ENCODE measurements at places on chromosomes 2 and 18.

DNA sequence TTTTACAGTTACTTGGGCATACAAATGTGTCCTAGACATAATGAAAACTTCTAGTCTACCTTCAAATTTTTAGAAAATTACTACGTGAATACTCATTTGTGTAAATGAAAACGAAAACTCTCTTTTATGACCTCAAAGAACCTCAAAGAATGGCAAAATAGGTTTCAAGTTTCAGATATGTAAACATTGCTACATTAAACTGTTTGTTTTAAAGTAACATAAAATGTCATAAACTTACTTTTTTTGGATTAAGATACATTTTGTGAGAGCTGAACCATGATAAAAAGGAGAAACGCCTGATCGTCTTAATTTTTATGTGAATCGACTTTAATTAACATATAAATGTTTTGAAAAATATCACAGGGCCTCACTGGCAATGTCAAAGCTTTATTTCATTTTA is 91.4 kb downstream of the PPP1R1C start:
- no peak for DNase-seq

DNA sequence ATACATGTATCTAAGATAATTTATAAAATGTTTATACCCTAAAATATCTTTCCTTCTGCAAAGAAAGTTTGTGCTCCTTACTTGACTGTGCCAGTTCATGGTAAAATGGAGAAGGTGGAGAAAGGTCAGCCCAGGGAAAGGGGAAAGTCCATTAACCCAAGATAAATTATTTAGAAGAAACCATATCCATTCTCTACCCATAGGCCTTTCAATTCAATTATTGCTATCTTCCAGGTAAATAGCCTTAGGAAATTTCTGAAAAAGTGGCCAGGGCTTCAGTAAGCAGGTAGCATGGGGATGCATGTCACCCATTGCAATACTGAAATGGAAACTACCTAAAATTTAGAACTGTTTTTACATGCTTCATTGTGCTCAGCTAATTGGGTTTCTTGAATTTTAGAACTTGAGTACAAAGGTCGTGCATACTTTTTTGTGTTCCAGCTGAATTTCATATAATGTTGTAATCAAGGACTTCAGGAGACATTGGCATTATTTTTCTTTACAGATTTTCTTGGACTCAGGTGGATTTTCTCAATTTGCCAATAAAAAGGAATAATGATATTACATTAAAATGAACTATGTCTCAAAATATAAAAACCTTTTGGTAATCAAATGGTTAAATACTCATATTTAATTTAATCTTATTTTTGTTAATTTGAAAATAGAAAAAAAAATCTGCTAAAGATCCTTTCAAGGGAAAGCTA is 124.9 kb downstream of the CSRNP3 start:
- DNase-seq: no peak

DNA sequence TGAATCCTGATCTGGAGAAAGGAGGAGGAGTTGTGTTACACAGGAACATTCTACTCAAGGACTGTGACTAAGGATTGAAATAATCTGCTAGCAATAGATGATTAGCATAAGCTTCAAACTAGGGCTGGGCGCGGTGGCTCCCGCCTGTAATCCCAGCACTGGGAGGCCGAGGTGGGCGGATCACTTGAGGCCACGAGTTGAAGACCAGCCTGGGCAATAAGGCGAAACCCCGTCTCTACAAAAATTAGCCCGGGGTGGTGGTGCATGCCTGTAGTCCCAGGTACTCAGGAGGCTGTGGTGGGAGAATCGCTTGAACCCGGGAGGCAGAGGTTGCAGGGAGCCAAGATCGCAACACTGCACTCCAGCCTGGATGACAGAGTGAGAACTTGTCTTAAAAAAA is 1.5 kb downstream of the TRMT61B start:
- DNase-seq: no peak

DNA sequence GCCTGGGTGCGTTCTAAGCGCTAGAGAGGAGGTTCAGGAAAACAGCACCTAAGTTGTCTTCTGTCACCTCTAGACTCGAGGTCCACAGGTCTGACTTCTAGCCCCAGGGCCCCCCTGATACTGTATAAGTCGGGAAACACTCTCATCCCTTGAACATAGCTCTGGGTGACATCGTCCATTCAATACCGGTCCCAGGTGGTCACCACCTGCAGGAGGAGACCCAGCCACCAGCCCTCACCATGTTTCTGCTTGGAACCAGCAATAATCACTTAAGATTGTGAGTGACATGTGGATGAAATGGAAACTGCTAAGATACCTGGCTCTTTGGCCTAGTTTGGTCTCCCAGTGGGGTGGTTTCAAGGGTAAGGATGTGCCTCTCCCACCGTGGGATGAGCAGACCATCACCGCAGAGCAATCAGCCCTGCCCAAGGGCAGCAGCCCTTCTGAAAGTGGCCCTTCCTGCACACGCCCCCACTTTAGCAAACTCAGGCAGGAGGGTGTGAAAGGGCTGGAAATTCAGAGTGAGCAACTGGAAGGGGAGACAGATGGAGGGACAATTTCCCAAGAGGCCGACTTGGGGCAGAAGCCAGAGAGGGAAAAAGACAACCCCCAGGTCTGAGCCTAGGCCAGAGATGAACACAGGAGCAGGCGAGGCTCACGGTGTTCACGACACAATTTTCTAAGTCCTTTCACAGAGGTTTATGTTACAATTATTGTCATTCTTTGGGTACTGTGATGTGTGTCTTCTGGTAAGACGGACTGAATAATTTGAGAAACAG is 95.2 kb downstream of the ZNF516 start:
- no peak for DNase-seq

DNA sequence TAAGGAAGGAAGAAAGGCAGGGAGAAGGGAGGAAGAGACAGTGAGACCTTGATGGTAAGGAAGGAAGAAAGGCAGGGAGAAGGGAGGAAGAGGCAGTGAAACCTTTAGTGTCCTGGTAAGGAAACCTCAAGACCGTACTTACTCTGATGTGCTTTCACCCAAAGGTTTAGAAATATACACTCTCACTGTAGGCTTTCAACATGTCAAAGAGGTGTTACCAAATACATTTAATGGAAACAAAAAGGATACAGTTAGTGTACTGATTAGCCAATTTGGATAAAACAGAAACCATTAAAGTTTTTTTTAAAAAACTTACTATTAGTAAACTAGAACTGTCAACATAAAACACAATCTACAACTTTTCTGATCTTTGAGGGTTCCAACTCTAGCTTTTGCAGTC is 7.1 kb downstream of the FBXO15 start:
- DNase-seq: no peak

DNA sequence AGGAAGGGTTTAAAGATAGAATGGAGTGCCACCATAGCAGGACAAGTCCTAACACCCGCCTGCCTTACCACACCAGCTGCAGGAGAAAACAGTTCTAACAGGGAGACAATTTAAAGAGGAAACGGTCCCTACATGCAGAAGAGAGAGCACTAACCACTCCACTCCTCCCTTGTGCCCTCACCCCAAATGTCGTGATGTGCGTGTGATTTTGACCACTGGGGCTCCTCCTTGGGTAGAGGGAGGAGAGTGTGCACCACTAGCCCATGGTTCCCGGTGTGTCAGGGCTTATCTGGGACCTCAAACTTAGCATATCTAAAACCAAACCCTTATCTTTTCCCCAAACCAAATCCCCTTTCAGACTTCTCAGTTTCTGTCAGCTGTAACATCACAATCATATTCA is 105.5 kb upstream of the CCDC68 start:
- no peak for DNase-seq

DNA sequence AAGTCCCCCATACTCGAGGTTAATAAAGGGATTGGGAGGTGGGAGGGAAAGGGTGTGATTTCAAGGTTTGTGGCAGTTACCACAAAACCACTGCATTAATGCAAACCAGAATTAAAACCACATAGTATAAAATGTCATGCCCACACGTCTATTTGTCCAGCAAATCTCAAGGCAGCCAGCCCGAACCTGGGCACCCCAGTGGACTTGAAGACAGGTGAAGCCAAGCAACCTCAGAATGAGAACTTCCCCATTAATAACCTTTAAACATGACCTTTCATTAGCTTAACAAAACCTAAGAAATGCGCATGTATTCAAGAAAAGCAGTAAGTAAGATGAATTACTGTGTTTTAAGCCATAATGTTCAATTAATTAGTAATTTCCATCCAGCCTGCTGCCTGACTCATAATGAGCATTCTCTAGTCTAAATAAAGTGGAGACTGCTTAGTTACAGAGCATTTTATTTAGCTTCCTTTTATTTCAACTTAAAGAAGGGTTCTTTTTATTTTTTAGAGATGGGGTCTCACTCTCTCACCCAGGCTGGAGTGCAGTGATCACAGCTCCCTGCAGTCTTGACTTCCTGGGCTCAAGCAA is 229.6 kb downstream of the FAM210A start:
- no peak for DNase-seq

DNA sequence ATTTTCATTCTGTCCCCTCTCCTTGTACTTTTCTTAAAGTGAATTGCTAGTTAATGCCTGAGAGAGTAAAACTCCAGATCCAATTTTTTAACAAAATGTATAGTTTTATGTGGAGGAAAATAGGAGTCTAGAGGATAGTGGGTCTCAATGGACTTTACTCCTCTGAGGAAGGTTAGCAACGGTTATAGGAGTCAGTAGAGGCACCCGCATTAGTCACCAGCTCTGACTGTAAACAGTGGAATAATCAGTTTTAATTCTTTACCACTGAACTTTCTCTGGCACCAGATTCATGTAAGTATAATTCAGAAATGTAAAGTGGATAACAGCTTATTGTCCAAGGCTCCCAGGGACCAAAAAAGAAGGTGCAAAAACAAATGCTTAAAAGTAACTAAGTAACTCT is 38.7 kb upstream of the HNMT start:
- no peak for DNase-seq

DNA sequence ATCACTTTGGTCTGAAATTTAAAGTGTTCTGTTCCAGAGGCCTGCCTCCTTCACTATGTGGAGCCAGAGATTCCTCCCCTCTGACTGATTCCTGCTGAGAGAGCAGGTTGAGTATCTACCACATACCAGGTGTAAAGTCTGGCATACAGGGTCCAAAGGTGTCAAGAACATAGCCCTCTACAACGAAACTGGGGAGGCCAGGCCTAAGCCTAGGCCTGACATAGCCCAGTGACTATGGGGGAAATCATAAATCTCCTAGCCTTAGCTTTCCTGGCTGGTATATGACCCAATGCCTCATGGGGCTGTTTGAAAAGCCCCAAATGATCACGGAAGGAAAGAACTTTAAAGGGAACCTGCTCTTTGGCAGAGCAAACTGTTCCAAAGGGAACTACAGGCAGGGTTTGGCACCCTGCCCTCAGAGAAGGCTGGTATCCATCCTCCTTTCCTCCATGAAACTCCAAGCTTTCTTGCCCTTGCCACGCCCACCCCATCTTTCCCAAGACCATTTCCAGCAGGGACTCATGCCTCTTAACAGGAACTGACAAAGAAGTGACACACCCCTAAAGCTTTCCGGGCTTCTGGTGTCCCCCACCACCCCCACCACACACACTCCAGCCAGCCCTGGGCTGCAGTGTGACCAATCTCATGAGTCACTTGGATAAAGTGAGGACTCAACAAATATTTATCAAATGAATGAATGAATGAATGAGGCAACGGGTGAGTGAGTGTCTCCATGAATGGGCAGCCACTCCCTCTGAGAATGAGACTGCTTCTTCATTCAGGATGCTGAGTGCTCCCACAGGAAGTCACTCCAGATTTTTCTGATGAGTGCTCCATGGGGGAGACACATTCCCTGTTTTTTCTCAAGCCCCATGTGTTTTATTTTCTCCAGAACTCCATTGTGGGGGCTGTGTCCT is 114.5 kb upstream of the STPG4 start:
- no peak for DNase-seq

DNA sequence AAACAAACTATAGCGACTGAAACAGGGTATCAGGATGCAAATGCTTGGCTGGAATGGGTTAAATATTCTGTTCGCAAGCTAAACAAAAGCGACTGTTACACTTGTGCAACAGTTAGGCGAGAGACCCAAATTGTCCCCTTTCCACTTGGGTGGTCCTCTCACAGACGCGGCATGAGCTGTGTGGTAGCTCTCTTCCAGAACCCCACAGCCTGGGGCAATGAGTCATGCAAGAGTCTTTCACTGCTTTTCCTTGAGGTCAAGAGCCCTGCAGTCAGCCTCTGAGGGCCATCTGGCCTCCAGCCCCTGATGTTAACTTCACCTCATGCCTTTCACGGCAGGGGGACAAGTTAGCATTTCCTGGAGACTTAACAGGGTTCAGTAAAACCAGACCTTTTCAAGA is 25.7 kb downstream of the SULT1C4 start:
- DNase-seq: no peak

GRCh38 chr2:56184500-56185011 is 766 bp downstream of the CCDC85A start:
- DNase-seq: no peak

- no peak for DNase-seq
Observed at GRCh38 chr2:27307545-27308358, 493 bp downstream of the UCN start.

DNA sequence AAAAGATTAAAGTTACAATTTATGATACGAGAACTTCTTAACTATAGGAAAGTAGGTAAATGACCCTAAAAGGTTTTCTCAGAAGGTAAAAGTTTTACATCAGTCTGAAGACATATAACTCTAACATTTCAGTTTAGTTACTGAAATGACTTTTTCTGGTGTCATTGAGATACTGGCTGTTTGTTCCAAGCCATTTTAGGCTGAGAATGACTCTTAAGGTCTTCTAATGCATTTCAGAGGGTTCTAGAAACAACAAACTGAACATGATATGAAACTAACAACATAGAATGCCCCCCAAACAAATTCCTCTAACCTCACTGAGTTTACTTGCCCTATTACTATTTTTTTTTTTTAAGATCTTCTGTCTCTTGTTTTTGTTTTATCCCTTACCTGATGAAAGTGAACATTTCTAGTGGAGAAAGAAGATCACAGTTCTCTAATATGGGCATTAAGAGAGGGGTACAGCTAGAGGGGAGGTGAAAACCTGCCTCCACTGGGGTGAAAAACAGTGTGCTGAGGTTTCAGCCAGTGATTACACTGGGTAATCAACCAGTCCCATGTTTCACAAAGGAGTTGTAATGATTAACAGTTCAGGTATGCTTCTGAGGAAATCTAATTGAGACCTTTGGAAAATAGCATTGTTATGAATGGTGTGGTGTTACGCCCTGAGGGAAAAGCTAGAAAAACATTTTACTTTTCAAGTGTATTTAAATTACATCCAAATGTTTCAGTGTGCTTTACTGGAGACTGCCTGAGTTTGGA is 11.2 kb downstream of the NABP1 start:
- DNase-seq: no peak

DNA sequence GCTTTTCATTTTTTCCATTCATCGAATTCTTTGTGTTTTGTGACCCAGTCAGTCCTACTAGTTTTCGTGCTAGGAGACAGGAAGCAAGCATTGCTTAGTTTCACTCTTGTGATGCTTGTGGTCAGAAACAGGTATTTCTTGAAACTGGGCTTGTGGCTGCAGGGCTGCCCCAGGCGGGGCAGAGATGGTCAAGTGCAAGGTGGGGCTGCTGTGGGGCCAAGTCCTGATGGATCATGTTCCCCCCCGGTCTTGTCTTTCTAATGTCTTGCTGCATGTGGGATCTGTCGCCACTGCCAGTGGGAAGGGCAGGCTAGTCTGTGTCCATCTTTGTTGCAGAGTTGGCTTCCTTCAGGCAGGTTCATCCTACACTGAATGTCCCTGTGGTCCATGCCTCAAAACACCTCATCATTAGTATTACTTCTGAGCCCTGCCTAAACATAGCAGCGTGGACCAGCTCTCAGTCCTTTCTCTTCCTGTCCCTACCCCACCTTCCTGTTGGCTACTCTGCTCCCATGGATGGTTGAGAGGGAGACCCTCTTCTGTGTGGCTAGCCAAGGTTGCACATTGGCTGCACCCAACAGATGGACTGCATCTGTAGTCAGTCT is 38.7 kb downstream of the INPP4A start:
- DNase-seq: no peak

All from NCI-H187 (cell line).